ENCODE measurements at places on chromosomes 12 and 14.

DNA sequence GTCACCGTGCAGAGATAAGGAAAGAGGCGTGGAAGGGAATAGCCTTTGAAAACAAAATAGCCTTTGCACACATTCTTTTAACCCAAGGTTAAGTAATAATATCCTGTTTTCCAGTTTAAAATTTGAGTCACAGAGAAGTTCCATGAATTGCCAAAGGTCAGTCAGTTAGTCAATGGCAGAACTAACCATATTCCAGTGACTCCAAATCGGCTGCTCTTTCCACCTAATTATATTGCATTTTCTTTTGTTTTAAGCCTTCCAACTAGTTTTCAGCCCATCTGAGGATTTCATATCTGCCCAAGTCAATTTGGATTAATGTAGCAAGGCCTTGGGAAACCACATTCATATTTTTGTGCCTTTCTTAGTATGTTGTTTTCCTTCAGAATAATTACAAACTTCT, 373.0 kb downstream of the CCDC91 start:
- no peak for DNase-seq

DNA sequence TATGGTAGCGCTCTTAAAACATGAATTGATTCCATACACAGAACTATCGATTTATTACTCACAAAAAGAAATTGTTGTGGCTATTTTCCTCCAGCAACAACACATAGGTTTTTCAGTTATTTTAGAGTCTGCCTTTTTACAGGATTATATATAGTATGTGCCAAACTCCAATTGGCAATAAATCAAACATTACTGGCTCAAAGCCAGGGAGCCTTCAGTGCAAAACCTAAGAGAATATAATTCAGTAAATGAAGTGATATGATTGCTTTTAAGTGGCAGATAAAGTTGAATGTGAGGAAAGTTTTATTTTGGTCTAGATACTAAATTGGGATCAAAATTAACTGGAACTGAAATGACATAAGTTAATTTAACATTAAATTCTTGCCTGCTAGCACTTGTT, 234.8 kb downstream of the PIK3C2G start:
- DNase-seq: no peak

DNA sequence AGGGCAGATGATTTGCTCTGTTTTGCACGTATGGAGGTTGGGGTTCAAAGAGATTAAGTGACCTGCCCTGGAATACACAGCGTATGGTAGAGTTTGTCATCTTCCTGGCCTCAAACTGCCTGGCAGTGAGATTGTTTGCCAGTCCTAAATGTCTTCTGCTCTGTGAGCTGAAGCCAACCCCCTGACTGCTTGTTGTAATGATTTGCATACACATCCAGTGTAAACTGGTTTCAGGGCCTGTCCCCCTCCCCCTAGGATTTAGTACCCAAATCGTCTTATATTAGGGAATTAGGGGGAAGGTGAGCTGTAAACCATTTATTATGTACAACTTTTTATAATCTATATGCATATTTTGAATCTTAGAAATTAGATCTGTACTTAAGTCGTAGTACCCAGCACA, 38.4 kb downstream of the AKAP3 start:
- no peak for DNase-seq

DNA sequence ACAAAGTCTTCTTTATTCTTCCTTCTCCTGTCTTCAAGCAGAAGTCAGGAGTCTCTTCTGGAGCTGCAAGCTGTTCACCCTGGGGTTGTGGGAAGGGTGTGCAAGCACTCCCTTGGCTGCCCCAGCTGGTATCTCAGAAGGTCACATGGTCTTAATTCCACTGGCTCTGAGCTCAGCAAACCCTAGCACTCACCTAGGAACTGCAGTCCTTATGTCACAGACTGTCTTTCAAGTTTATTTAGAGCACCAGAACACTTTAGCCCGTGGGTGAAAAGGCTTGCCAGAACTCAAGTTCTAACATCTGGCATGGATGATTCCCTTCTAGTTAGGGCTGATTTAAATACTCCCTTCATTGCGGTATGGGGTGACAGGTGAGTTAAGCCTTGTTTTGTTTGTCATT, 379.0 kb downstream of the CCER1 start:
- DNase-seq: no peak

DNA sequence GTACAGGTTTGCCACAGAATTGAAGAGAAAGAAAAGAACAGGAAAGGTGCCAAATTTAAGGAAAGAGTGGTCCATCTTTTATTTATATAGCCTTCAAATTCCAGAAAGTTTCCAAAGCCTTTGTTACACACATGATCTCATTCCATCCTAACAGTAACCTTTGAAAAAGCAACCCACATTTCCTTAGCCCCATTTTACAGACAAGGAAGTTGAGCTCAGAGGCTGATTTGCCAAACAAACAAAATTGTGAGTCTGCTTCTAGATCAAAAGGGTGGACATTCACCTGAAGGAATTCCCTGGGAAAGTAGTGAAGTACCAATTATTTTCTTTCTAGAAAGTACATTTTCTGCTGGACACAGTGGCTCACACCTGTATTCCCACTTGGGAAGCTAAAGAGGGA, 32.0 kb downstream of the KICS2 start:
- DNase-seq: no peak

- no peak for DNase-seq
Observed at GRCh38 chr12:94127239-94128131, 20.9 kb upstream of the PLXNC1 start.

DNA sequence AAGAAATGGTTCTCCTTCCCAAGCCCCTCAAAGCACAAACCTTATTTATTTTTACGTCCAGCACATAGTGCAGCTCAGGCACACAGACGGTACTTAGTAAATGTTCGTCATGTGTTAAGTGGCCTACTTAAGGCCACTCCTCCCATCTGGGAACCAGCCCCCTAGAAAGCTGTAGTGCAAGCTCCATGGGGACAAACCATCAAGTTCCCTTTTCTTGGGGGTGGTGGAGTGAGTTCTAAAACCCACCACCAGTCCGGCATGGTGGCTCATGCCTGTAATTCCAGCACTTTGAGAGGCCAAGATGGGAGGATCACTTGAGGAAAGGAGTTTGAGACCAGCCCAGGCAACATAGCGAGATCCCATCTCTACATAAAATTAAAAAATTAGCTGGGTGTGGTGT, 49.4 kb downstream of the PITPNM2 start:
- no peak for DNase-seq

- DNase-seq: no peak
Observed at GRCh38 chr14:65804439-65805112, 392.0 kb downstream of the FUT8 start.

GRCh38 chr14:104680056-104680805, 9.2 kb upstream of the INF2 start:
- DNase-seq: peak; percentile 71

DNA sequence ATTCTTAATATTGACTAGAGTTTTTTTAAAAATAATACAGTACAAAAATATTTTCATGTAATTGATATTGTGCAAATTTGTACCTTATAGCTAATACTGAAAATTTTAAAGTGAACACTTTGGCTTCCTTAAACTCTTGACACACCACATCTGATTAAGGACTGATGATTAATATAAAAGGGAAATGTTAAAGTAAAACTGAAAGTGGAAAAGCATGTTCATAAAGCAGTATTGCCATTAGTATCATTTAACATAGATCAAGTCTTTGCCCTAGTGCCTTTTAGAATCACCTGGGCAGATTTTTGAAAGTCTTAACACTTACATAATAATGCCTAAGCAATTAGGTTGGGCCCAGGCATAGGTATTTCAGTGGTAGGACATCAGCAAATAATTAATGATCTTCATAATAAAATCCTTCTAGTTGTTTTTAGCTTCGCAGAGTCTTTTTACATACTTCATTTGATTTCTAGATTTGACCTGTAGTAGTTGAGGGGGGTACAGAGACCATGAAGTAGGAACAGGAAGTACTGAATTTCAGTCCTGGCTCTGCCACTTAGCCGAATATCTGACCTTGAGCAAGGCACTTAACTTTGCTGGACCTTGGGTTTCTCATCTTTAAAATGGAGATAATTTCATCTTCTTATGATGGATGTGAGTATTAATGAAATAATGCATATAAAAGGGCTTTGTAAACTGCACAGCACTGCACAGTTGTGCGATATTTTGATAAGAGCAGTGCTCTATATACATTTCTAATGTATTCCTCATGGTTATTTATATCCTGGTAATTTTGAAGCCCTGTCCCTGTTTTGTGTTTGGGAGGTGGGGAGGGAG, 43.7 kb downstream of the MARK3 start:
- no peak for DNase-seq

DNA sequence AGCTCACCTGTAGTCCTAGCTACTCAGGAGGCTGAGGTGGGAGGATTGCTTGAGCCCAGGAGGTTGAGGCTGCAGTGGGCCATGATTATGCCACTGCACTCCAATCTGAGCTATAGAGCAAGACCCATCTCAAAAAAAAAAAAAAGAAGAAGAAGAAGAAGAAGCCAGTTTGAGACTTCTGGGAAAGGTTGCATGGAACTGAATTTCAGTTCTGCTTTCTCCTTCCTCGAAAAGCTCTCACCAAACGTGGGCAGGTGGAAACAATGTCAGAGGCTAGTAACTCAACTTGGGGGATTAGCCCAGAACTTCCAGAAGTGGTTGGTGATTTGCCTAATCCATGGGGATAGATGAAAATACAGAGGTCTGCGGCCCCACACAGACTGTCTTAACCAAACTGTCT, 18.7 kb downstream of the FLVCR2 start:
- no peak for DNase-seq

- DNase-seq: no peak
Observed at GRCh38 chr12:108810636-108811035, 46.7 kb downstream of the SSH1 start.

GRCh38 chr14:85546390-85546789, 16.4 kb downstream of the FLRT2 start:
- DNase-seq: no peak

DNA sequence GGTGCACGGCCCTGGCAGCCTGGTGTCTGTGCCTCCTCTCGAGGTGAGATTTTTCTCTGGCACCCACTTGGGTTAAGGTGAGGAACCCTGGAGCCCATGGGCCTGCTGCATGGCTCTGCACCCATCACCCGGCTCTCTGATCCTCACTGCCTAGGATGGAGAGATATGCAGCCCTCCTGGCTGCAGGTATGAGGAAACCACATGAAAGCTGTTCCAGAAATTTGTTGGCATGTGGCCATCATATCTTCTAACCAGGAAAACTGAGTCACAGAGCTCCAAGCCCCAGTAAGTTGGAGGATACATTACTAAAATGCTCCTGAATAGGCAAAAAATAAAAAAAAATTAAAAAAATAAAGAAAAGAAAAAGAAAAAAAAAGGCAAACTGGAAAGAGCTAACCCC, 39.3 kb upstream of the DDX11 start:
- DNase-seq: peak; percentile 82

DNA sequence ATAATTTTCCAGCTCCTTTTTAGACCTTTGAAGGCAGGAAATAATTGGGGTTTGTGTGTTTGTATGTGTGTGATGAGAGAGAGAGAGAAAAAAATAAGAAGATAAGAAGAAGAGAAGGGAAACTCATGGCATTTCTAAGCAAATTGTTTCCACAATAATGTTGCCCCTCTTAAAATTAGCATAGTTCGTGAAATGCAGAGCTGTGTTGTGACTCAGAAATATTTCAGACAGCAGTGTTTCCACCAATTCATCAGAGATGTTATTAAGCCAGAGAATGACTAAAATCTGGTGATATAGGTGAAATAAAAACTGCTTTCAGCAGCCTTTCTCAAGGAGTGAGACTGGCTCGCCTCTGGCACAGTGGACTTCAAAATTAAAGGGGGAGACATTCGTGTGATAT, 65.9 kb upstream of the ARHGAP5 start:
- no peak for DNase-seq

GRCh38 chr14:91358025-91358319, 59.6 kb downstream of the CCDC88C start:
- DNase-seq: no peak

DNA sequence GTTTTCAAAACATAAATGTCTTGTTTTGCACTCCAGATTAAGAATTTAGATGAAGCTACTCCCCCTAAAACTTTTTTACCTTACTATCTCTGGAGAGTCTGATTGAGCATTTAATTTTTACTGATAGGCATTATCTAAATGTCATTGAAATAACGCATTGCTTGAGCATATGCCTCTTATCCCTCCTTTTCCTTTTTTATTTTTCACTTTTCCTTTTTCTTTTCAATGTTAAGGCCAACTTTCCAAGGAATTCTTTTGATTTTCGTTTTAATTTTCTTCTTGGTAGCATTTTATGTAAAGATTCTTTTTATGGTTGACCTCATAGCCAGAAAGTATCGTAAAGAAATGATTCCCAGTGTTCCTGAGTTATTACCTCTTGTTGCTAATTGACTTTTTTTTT, 2.9 kb downstream of the SRP54 start:
- DNase-seq: no peak

GRCh38 chr12:12562016-12562483, 613 bp downstream of the DUSP16 start:
- DNase-seq: peak; percentile 46

DNA sequence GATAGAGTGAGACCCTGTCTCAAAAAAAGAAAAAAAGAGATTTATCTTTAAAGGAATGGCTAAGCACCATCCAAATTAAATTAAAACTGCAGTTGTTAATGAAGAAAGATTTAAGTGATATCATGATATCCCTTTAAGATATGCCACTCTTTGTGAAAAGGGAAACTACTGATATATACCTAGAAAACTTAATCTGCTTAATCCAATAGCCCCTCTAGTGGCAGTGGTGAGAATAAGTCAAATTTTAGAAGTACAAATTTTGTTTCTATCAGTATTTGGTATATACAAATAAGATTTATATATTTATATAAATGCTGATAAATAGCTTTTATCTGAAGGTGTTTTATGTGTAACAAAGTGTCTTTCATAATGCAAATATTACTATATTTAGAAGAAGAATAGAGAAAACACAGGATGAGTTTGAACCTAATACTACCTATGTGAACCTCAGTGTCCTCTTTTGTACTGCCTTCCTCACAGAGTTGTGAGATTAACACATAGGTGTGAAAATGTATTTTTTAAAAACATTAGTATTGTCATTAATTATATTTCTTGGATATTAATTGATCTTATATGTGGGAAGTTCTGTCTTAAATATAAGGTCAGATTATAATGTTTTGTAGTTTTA, 51.4 kb upstream of the GARIN2 start:
- no peak for DNase-seq

DNA sequence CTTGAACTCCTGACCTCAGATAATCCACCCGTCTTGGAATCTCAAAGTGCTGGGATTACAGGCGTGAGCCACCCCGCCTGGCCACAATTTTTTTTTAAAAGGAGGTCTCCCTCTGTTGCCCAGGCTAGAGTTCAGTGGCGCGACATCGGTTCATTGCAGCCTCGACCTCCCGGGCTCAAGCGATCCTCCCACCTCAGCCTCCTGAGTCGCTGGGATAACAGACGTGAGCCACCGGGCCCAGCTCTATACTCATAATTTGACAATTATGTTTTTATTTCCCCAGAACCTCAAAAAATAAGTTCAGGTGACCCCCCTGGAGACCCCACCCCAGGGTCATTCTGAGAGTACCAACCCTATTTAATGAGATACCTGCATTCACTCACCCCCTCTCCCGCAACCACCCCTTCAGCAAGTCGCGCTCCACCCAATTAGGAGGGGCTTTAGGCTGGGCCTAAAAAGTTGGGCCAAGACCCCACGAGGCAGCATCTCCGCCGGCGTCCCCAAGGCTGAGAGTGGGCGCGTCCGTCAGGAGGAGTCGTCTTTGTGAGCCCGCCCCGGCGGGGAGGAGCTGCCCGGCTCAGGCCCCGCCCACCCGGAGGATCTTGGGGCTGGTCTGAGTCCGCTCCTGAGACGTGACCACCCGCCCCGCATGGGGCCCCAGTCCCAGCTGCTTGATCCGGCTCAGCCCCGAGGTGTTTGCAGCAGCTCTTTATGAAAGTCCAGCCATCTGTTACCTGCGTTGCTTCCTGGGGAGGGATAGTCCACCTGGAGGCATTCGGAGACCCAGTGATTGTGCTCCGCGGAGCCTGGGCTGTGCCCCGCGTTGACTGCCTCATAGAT, at the start of gene ANKRD33:
Gene ANKRD33 (plus strand): TSS at position 628 of the 840 bp plus-strand sequence. CDS start 84 bp downstream, at position 712.
- DNase-seq: no peak

GRCh38 chr12:66074561-66074960, 56.0 kb downstream of the LLPH start:
- DNase-seq: no peak
